CD4-positive, alpha-beta T cell treated with Interleukin-17A for 1 hour (primary cell): ENCODE measurements at places on chromosomes 12 and 14.

DNA sequence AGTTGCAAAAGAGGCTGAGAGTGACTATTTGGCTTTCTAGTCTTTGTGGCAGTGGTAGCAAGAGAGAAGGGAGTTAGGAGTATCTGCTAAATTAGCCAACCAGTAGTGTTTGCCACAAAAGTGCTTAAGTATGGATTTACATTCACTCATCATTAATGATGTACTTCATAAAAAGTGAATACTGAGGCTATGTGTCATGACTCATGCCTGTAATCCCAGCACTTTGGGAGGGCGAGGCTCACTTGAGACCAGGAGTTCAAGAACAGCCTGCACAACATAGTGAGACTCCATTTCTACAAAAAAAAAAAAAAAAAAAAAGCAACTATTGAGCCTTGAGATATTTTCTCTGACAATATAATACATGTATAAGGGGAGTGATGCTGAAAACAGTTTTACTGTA, 36.8 kb downstream of the CCDC177 start:
- no peak for DNase-seq

DNA sequence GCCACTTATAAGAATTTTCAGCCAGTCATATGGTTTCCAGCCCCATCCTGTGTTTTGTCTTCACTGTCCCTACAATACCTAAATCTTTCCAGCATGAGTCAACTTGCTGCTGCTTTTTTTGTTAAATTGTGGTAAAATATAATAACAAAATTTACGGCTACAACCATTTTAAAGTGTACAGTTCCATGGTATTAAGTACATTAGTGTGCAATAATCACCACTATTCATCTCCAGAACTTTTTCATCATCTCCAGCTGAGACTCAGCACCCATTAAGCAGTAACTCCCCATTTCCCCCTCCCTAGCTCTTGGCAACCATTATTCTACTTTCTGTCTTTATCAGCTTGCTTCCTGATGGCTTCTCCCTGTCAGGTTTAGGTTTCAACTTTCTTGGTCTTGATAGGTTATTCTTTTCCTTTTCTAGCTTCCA, 39.1 kb downstream of the FRS2 start:
- no peak for DNase-seq

GRCh38 chr12:50218386-50218785, 51.2 kb upstream of the CERS5 start:
- DNase-seq = no peak

DNA sequence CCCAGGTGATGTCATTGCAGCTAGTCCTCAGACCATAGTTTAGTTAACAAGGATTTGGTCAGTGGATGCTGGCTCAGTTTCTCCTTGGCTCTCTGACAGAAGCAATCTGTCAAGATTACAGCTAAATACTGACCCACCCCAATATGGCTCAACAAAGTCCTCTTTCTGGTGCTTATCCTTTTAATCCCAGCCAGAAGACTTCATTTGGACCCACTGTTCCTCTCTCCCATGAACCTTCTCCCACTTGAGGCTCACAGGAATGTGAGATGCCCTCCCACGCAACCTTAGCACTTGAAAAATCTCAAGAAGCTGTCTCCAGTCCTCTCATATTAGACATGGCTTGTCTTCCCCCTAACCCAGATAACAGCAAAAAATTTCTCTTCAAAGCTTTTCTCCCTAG, 47.7 kb downstream of the C12orf50 start:
- no peak for DNase-seq

- no peak for DNase-seq
Observed at GRCh38 chr14:91405724-91406435, 11.7 kb downstream of the CCDC88C start.

- no peak for DNase-seq
Observed at GRCh38 chr14:22850944-22851764, 14.8 kb downstream of the MMP14 start.

DNA sequence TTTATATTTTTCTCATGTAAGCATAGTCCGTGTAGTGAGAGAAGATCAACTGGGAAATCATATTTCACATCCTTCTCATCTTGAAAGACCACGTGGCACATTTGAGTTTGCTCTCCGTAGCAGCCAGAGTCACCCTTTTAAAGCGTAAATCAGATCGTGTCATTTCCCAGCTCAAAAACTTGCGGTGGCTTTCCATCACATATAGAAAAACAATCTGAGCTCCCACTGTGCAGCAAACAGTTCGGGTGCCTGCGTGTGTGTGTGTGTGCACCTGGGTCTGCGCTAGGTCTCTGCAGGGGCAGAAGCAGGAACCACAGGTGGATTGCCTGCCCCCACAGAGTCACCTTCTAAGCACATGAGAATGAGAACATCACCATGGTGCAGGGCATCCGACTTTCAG, 338.2 kb downstream of the TRHDE start:
- DNase-seq = no peak

GRCh38 chr14:74586681-74587362, 25.2 kb downstream of the LTBP2 start:
- no peak for DNase-seq

- DNase-seq = no peak
Observed at GRCh38 chr14:101125719-101126651, 222.5 kb upstream of the RTL1 start.

GRCh38 chr14:55893705-55894104, 224.5 kb upstream of the PELI2 start:
- no peak for DNase-seq

GRCh38 chr12:132881818-132882217, 5.6 kb downstream of the CHFR start:
- DNase-seq = no peak
